ENCODE measurements at places on chromosomes 5 and 9.

- DNase-seq: no peak
Measured at GRCh38 chr5:176553260-176554085, 4.3 kb downstream of the CDHR2 start.

- no peak for DNase-seq
Measured at GRCh38 chr5:154697371-154697770, 57.8 kb upstream of the LARP1 start.

DNA sequence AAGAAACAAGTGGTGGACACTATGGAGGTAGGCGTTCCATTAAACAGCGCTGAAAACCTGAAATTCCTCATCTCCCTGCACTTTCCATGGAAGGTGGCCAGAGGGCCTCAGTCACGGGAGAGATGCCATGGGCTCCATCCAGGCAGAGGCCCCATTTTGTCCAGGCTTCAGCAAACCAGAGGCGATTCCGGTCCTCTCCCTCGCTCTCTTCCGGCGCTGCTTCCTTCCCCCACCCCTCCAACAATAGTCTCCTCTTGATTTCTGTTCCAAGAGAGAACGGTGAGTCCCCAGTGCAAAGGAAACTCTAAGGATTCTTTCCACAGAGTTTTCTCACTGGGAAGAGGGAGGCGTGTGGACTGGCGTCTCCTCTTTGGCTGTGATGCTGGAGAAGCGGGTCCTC, 7.5 kb downstream of the ZNF366 start:
- DNase-seq: no peak

DNA sequence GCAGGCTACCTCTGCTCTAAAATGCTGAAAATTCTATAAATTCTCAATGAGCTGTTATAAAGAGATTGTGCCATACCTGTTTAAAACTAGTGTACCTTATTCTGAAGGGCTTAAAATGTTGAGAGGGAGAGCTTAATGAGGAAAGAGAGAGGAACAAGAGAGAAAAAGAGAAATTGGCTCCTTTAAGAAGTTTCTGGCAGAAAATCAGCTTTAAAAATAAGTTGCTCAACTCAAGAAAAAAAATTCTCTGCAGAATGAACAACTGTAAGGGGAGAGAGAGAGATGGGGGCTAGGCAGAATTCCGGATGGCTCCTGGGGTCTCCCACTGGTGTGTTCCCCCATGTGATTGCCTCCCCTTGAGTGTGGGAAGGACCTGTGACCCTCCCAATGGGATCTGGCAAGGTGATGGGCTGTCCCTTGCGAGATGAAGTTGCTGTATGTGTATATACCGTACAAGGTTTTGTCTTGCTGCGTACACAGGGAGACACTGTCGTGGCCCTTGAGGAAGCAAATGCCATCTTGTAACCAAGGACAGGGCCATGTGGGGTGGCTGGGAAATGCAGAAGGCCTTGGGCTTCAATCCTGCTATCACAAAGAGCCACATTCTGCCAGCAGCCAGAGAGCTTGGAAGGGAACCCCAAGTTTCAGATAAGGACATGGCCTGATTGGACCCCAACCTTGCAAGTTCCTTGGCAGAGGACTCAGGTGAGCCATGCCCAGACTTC, 64.3 kb upstream of the S1PR3 start:
- no peak for DNase-seq

DNA sequence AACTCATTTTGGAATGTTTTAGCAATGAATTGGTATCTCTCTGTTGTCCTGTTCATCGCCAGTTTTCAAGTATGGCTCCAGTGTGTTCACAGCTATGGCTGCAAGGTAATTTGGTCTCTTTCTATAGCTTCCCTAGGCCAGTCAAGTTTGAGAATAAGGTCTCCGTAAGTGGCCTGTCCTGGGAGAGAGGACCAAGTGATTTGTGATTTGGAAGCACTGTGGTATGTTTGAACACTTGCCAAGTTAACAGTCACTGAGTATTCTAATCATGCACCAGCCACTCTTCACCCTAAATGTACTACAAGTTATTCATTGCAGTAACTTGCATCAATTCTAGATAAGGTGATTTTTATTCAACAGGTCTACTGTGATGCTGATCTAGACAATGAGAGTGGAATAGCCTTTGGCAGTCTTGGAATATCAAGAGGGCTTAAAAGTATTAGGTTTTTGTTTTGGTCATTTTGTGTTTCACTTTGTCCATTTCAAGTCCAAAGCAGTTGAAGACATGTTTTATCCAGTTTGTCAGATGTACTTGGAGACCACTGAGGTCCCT, 41.1 kb downstream of the G3BP1 start:
- DNase-seq: no peak
